ENCODE measurements at places on chromosomes 12 and 14. TPM values are rescaled to one million over a fixed set of nuclear protein-coding genes. Genes with fewer than 3 reads are reported as not detected.

Gene TAS2R46
- 3.9 TPM for total RNA-seq

Gene C14orf93
- total RNA-seq: 5.5 TPM

Gene SLCO1B3
- not detected for total RNA-seq

Gene LRTM2
- not detected for total RNA-seq

Measured in aorta (tissue), 5 donors.